Mesothelial cell of epicardium (in vitro differentiated cells): ENCODE measurements at places on chromosomes 12 and 14.

DNA sequence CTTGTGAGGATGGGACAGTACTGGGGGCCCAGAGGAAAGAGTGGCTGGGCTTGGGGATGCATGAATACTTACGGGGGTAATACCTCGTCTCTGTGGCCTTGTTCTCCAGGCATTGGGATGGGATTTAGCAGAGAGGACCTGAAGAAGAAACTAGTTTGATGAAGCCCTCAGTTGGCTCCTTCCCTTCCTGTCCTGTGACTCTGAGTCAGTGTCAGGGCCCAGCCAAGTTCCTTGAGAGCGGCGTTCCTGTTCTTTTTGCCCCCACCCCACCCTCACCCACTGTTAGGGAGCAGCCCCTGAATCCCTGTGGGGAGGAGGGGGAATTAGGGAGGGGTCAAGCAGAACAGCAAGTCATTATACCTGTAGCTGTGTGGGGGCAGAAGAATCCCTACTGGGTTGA lies 5.2 kb upstream of the LRP1-AS start:
- no peak for DNase-seq

DNA sequence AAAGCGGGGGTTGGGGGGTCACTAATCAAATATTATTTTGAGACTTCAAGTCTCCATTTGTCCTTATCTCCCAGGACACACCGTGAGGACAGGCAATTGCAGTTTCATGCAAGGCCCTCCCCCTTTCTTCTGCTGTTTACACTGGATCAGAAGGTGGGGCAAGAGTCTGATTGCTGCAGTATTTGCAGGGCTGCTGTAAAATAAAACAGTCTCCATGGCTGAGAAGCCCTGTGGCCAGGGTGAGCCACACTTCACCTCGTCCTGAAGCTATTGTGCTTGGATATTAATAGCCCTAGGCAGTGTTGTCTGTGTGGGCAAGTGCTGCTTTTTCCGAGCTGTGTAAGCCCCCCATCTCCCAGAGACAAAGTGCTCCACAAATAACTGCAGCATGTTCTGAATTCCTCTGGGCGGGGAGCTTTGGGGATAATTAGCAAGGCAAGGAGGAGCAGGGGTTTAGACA lies 187.4 kb upstream of the NTF3 start:
- DNase-seq: no peak

GRCh38 chr12:117096501-117097042 lies 2.6 kb downstream of the TESC start:
- no peak for DNase-seq

- no peak for DNase-seq
Observed at GRCh38 chr14:69986336-69986735, 107.1 kb downstream of the SMOC1 start.

DNA sequence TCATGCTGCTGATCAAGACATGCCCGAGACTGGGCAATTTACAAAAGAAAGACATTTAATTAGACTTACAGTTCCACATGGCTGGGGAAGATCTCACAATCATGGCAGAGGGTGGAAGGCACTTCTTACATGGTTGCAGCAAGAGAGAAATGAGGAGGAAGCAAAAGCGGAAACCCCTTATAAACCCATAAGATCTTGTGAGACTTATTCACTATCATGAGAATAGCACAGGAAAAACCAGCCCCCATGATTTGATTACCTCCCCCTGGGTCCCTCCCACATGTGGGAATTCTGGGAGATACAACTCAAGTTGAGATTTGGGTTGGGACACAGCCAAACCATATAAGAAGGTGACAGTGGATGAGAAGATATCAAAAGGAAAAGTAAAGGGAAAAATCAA lies 78.4 kb downstream of the CATSPERB start:
- DNase-seq: no peak

DNA sequence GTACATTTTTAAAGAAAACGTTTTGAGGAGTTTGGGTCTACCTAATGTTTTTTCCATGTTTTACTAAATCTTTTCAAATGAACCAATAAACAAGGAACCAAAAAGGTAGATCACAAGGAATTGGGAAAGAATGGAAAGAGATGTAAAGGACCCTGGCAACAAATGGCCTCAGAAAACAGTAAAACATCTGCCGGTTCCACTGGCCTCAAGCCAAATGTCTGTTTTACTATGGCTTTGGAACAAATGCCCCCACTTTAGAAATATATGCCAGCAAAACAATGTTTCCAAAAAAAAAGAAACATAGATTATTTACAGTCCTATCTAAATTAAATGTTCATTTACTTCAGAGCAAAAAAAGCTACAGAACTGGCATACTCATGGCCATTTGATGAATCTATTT lies 3.0 kb downstream of the TRMT5 start:
- DNase-seq: no peak

DNA sequence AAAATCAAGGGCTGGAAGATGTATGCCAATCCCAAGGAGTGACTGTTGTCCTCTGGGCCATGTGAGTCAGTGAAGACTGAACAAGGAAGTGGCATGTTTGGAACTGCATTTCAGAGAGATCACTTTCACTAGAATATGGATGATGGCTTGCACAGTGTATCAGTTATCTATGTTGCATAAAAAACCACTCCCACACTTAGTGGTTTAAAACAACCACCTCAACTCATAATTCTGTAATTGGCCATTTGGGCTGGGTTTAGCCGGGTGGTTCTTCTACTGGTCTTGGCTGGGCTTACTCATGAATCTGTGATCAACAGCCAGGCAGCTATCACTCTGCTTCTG lies 15.4 kb downstream of the BDKRB1 start:
- DNase-seq: no peak

GRCh38 chr12:117076410-117077372 lies 22.5 kb downstream of the TESC start:
- no peak for DNase-seq

GRCh38 chr12:29614694-29615325 lies 117.3 kb upstream of the OVCH1 start:
- no peak for DNase-seq

- no peak for DNase-seq
Observed at GRCh38 chr14:95663226-95663797, 22.9 kb upstream of the TCL1B start.

DNA sequence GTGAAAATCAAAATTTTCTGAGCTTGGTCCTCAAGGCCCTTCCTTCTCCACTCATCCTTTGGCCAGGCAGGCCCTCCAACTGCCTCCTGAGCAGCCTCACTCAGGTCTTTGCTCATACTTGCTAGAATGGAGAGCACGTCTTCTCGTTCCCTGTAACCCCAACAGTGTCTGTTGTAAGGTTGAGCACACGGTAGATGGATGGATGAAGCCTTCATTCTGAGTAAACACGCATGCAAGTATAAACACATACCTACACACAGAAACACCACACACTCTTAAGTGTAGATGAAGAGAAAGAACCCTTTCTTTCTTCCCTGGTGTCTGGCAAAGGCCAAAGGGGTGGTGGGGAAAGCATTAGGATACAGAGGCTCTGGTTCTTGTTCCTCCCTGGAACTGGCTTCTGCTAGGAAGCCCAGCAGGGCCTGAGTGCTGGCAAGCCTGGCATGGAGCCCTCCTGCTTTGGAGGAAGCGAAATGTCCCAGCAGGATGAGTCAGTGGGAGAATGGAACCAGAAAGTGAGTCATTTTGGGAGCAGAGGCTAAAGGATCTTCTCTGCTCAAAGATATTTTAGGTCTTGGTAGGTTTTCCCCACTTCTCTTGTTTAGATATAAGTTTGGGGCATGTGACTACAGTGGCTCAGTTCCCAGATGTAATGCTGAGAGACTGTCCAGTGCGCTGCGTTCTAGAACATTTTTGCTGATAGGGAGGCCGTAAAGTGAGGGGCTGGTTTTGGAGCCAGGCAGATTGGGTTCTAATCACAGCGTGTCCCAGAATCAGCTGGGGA lies 127.4 kb downstream of the CACNA1C start:
- no peak for DNase-seq

- no peak for DNase-seq
Observed at GRCh38 chr12:113980537-113981337, 14.6 kb upstream of the RBM19 start.

DNA sequence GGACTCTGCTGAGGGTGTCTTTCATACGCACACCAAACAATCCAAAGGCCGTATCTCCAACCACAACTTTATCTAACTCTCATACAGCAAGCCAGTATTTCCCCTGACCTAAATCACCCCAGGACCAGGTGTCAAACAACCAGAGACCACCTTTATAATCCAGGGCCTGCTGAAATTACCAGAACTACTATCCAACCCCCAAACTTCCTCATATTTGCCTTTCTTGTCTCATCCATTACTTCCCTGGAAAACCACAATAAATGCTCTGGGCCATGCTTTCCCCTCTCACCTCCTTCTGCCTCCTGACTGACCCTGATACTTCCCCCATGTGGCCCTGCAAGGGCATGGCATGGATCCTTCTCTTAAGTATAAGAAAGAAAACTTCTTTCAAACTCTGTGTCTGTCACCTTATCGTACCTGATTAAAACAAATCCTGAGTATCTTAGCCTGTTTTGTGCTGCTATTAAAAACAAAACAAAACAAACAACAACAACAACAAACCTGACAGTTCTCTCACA lies 44.7 kb upstream of the CRACR2A start:
- DNase-seq: no peak

- no peak for DNase-seq
Observed at GRCh38 chr14:93943052-93943451, 15.9 kb downstream of the FAM181A start.

GRCh38 chr12:130916241-130916911 lies 37.3 kb upstream of the ADGRD1 start:
- peak; percentile 39 for DNase-seq

DNA sequence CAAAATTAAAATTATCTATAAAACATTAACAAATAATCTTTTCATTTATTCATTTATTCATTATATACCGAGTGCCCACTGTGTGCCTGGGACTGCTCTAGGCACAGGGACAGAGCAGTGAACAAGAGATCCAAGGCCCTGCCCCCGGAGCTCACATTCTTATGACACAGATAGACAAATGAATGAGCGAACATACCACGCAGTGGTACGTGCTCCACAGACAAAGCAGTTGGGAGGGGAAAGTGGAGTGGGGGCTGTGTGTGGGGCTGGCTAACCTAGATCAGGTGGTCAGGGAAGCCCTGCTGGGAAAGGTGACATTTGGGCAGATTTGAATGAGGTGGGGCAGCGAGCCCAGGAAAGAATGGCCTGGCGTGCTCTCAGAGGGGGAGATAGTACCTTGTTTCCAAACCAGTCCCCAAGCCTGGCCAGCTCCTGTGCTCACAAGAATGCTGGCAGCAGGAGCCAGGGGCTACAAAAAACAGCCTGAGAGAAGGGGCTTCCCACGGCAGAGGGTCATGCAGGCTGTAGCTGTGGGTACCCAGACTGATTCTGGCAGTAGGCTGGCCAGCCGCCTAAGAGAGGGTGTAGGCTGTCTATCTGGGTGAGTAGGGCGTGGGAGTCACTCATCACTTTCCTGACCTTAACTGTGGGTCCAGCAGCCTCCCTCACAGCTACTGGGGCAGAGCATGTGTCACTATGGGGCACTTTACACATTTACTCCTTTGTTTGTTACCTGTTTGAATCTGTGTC lies 57.8 kb upstream of the ACTN1 start:
- DNase-seq: no peak

GRCh38 chr12:124687917-124688316 lies 120.5 kb upstream of the NCOR2 start:
- DNase-seq: no peak

GRCh38 chr12:93033948-93034347 lies 104.9 kb upstream of the EEA1 start:
- no peak for DNase-seq

- no peak for DNase-seq
Observed at GRCh38 chr14:101554991-101555668, 6.2 kb upstream of the DIO3 start.

DNA sequence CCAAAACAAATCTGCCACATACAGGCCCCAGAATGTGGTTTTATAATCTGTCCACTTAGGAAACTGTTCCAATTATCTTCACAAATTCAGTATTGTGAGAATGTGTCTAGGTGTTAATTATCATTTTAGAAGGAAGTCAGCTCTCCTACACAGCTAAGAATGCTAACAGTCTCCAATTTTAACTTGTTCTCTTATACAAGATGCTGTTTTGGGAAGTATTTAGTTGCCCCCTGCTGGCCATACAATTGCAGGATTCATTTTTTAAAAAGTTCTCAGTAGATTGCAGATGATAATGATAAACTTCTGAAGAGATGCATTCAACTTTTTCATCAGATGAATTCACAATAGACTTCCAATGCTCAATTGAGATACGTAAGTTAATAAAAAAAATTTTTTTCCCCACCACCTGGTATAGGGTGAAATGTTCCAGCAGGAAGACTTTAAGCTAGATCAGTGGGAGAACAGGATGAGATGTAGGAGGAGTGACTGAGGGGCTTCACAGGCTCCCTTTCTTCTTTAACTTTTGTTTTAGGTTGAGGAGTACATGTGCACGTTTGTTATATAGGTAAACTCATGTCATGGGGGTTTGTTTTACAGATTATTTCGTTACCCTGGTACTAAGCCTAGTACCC lies 27.3 kb upstream of the OSBPL8 start:
- DNase-seq: no peak

- no peak for DNase-seq
Observed at GRCh38 chr14:100622224-100622623, 35.0 kb upstream of the BEGAIN start.

DNA sequence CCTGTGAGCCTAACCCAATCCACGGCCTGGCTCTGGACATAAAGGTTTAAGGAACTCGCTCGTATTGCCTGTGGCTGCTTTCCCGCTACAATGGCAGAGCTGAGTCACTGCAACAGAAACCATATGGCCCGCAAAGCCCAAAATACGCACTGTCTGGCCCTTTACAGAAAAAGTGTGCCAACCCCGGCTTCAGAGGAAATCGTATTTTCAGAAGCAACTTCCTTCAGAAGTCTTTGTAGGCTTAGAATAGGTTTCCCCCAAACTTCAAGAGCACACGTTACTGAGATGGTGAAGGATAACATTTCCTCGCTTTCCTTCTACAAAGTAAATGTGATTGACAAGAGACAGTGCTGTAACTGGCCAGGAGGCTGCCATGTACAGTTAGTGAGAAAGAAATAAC lies 34.8 kb upstream of the TESC start:
- DNase-seq: no peak

DNA sequence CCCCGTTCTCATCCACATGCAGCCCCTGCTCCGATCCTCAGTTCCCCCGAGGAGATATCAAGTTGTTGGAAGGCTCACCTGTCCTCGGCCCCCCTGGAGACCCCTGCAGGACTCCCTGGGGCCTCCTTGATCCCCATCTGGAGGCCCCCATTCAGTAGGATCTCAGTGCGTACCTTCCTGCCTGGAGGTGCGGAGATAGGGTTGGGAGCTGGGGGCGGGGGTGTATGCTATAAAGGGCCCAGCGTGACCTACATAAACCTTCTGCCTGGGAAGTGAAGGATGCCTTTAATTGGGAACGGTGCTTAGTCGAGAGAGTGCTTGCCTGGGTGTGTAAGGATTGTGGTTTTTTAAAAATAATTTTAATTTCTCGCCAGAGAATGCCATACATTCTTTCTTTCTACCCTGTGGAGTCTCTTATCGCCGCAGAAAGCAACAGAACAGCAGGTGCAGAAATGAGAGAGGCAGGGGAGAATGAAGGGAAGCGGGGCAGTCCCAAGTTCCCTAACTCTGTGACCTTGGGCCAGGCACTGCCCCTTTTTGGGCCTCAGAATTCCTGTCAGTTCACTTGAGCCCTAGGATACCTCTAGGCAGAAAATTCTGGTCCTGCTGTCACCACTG lies 153.7 kb downstream of the TSPAN9 start:
- no peak for DNase-seq

- DNase-seq: no peak
Observed at GRCh38 chr14:34220921-34221320, 241.1 kb downstream of the SPTSSA start.

- DNase-seq: no peak
Observed at GRCh38 chr12:121949648-121950397, 31.4 kb downstream of the CFAP251 start.
